NCI-H524 (cell line): ENCODE measurements at places on chromosomes 11 and 22.

- no peak for DNase-seq
Observed at GRCh38 chr11:78796956-78797355, 222.3 kb upstream of the NARS2 start.

GRCh38 chr11:121559606-121560200 lies 106.9 kb upstream of the SORL1-AS1 start:
- peak; percentile 7 for DNase-seq

- DNase-seq, result no peak
Observed at GRCh38 chr11:8786933-8787332, 104.3 kb downstream of the RPL27A start.

DNA sequence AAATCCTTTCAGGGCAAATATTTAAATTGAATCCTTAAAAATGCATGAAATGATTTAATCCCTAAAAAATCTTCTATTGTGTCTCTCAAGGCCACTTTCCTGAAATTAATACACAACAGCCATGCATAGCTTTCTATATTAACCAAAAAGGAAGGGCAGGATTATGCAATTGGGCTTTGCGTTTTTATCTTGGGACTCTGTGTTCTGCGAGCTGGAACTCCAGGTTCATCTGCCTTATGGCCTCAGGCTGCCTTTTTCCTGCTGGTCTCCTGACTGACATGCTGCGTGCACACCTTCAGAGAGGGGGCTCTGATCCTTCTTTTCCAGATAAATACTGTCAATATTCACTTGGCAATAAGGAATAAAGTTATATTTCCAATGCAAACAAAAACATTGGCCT lies 141.7 kb upstream of the GRIA4 start:
- DNase-seq, result no peak

GRCh38 chr11:117201658-117202305 lies 2.6 kb downstream of the TAGLN start:
- no peak for DNase-seq

DNA sequence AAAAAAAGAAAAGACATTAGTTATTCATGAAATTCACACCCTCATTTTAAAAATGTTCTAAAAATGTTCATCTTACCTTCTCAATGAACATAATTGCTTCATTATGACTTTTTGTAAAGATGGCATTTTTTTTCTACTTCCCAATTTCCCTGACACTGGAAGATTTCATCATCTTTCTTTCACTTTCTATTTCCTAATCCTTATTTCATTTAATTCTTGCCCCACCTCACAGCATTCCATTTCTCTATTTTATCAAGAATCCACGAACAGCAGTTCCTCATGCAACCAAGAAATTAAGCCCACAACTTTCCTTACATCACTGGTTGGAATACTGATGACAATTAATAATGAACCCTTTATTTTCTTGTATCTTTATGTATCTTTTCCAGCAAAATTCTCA lies 1.9 kb downstream of the PATL1 start:
- no peak for DNase-seq

GRCh38 chr11:120334332-120334731 lies 1.9 kb upstream of the ARHGEF12 start:
- no peak for DNase-seq

GRCh38 chr11:74952752-74953151 lies 3.7 kb downstream of the SPCS2 start:
- DNase-seq, result no peak

DNA sequence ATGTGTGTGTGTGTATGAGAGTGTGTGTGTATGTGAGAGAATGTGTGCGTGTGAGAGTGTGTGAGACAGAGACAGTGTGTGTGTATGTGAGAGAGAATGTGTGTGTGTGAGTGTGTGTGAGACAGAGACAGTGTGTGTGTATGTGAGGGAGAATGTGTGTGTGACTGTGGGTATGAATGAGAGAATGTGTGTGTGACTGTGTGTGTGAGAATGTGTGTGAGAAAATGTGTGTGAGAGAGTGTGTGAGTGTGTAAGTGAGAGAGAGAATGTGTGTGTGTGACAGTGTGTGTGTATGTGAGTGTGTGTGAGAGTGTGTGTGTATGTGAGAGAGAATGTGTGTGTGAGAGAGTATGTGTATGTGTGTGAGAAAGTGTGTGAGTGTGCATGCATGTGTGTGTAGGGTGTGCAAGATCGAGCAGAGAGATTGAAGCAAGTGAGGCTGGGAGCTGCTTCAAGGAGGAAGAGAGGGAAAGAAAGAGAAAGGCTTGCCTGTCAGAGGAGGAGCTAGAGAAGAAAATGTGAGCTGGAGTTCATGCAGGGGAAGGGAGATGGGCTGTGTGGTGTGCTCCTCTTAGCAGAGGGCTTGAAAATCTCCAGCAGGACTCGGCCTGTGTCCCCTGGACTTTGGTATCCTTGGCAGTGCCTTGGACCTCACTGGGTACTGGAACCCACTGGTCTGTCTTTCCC lies 27.7 kb upstream of the TP53I11 start:
- DNase-seq, result no peak

GRCh38 chr11:61454520-61454919 lies 24.6 kb downstream of the SDHAF2 start:
- DNase-seq, result no peak

DNA sequence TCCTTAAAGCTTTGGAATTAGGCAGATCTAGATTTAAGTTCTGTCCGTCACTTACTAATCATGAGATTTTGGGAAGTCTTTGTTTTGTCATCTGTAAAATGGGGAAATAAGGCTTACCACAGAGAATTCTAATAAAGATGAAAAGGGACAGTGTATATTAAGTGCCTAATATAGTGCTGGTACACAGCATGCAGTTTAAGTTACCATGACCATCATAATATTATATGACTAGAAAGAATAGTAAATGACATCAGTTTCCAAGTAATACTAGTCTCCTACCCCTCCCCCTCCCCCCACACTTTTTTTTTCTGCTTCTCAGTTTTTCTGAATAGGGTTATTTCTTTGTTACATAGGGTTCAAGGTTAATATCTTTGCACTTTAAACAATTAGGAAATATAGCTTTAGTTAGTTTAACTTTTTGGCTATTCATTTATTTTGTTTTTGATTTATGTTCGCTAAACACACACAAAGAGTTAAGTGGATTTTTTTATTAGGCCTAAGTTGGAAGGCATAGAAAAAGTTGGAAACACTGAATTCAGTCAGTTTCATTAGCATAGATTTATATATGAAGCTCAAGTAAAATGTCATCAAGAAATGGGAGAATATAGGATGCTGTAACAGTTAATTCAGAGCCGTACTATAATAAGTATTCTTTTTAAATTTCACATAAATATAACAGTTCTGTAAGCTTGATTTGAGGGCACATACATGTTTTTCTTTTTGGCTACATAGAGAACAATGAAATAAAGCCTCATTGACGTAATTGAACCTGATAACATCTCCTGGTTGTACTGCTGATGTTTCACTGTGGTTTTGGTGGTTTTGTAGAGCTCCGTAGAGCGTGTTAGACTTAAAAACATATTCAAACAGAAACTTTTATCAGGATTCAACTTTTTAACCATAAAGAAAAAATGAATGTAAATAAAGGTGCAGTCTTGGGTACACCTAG lies 121.2 kb downstream of the PDE3B start:
- no peak for DNase-seq

DNA sequence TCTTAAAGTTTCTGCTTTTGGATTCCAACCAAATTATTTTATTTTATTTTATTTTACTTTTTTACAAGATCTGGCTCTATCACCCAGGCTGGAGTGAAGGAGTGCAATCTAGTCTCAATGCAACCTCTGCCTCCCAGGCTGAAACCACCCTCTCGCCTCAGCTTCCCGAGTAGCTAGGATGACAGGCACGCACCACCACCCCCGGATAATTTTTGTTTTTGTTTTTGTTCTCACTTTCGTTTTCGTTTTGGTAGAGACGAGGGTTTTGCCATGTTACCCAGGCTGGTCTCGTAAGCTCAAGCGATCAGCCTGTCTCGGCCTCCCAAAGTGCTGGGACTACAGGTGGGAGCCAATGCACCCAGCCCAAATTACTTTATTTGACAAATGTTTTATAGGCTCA lies 219.8 kb downstream of the ETS1 start:
- DNase-seq, result no peak

GRCh38 chr22:39967996-39968972 lies 8.1 kb downstream of the TMA7B start:
- no peak for DNase-seq

DNA sequence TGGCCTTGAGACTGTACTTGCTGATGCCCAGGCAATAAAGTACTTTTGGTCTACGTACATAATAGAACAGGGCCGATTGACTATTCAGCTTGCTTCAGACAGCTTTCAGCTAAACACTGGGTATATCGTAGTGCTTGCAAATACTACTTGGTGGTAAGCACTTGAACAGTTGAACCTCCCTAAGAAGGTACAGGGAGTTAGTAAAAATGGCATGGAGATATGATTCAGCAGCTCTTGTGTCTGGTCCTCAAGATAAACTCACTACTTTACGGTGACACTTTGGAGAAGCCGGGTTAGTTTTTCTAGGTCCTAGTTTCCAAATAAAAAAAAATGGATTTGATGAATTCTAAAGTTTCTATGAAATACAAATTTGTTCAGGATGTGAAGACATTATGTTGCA lies 7.3 kb downstream of the CCDC117 start:
- no peak for DNase-seq

- no peak for DNase-seq
Observed at GRCh38 chr11:65778431-65778900, 2.3 kb downstream of the AP5B1 start.

DNA sequence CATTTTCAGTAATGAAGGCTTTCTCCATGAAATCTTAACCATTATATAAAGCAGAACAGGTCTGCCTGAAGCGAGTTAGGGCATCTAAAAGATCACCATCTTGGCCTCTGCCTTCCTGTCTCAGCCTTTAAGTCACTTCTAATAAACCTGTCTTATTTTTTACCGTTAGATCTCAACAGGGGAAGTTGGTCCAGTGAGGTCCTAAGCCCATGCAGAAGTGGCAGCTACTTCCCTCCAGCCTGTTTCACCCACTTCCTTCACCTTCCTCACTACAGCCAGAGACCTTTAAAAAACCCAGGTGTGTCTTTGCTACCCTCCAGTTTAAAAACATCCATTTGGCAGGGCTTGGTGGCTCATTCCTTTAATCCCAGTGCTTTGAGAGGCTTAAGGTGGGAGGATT lies 14.1 kb upstream of the LIPT2 start:
- DNase-seq, result no peak

DNA sequence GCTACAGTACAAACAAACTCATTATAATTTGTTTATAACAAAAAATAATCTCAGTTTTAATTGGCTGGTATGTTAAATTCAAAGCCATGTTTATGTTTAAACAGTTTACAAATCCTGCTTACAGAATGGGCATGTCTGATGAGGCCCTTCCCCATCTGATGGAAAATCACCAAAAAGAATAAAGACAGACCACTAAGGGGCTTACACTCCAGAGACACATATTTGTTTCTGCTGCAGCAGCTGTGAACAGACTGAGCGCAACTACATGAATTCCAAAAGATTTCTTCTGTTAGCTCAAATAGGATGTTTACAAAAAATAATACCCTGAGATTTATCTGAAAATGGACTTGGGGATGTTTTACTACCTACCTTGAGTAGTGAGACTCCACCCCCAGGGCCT lies 174.7 kb upstream of the PITPNB start:
- DNase-seq, result no peak

DNA sequence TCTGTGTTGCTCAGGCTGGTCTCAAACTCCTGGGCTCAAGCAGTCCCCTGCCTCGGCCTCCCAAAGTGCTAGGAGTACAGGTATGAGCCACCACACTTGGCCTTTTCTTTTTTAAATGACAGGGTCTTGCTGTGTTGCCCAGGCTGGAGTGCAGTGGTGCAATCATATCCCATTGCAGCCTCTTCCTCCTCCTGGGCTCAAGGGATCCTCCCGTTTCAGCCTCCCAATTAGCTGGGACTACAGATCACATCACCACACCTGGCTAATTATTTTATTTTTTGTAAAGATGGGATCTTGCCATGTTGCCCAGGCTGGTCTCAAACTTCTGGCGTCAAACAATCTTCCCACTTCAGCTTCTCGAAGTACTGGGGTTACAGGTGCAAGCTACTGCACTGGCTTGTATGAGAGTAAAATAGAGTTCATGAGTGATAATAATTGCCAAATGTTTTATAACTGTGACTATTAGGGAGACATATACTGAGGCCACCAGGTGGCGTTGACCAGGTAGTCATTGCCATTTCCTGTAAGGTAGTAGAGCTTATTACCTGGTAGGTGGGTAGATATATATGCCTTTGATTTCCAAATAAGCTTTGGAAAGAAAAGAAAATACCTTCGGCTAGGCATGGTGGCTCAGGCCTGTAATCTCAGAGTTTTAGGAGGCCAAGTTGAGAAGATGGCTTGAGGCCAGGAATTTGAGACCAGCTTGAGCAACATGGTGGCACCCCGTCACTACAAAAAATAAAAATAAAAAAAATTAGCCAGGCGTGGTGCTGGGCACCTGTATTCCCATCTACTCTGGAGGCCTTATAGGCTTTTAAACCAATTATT lies 5.4 kb downstream of the FDX1 start:
- DNase-seq, result no peak

- DNase-seq, result no peak
Observed at GRCh38 chr11:120785576-120785975, 238.3 kb upstream of the TBCEL start.

GRCh38 chr11:109964487-109964886 lies 128.7 kb upstream of the ZC3H12C start:
- no peak for DNase-seq

- no peak for DNase-seq
Observed at GRCh38 chr22:46110215-46110614, 40.1 kb upstream of the PPARA start.

DNA sequence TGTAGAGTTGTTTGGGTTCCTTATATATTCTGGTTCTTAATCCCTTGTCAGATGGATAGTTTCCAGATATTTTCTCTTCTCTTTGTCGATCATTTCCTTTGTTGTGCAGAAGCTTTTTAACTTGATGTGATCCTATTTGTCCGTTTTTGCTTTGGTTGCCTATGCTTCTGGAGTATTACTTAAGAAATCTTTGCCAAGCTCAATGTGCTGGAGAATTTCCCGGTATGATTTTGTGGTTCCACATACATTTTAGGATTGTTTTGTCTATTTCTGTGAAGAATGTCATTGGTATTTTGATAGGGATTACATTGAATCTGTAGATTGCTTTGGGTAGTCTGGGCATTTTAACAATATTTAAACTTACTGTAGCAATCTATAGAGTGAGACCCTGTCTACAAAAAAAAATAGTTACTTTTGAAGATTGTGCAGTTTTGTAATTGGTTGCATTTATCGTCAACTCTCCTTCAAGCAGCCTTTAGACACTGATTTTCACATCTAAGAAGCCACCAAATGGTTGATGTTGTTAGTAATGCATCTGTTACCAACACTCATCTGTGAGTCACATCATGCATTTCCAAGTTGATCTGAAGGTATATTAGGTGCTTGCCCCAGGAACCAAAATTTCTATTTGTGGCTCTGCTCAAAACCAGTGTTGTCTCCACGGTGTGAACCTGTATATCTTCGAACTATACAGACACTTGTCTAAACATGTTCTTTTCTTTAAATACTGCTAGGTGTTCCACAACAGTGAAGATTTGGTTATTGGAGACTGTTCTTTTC lies 21.4 kb downstream of the XRCC6 start:
- DNase-seq, result no peak

GRCh38 chr11:36738292-36738861 lies 140.3 kb upstream of the RAG2 start:
- DNase-seq, result no peak

GRCh38 chr11:78893996-78894395 lies 319.3 kb upstream of the NARS2 start:
- no peak for DNase-seq

- no peak for DNase-seq
Observed at GRCh38 chr11:23124249-23124648, 264.0 kb upstream of the CCDC179 start.
